Central memory CD8-positive, alpha-beta T cell (primary cell): ENCODE measurements at places on chromosomes 4 and X.

GRCh38 chr4:143232277-143232676 is 47.6 kb downstream of the USP38 start:
- no peak for DNase-seq

DNA sequence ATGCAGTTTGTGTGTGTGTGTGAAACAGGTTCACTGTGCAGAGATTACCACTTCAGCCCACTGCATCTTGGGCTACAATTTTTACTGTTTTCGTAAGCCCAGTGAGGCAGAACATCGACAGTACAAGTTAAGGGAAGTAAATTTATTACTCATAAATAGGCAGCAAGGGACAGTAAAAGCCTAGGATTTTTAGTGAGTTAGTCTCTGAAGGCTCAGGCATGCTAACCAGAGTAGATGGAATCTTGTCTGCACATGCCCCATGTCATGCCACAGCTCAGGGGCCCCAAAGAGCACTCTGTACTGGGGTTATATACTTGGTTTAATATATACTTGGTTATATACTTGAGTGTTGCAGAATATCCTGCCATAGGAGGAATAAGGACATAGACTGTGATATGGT is 825.7 kb downstream of the TECRL start:
- no peak for DNase-seq

DNA sequence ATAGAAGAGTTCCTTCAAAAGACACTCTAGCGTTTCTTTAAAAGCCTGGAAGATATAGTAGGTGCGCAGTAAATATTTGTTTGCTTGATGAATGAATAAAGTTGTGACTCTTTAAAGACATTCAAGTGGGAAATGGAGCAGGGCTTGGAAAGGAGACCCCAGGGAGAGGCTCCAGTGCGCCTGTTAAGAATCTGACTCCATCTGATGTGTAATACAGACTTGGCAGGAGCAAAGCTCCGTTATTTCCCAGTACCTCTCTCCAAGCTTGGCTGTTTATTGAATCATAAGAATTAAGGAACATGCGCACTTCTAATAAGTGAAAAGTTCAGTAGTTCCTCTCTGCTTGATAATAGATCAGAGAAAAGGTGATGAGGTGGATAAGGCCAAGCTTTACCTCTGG is 18.8 kb upstream of the KLHL8 start:
- no peak for DNase-seq

DNA sequence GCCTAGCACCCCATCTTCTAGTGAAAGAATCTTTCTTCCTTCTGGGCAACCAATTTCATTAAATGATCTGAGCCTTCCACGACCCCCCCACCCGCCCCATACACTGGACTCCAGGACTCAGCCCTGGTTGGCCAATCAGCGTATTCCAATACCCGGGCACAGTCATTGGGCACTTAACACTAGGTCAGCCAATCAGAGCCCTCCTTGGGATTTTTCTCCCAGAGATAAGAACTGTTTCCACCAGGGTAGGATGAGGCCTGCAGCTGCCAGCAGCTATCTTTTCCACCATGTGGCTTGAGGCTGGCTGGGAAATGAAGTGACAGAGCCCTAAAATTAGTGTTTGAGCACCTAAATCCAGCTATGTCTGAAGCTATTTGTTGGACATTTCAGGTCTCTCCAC is 418.8 kb downstream of the BCOR start:
- no peak for DNase-seq

- no peak for DNase-seq
These were observed 60.0 kb downstream of the HTRA3 start for GRCh38 chr4:8329560-8329858.

DNA sequence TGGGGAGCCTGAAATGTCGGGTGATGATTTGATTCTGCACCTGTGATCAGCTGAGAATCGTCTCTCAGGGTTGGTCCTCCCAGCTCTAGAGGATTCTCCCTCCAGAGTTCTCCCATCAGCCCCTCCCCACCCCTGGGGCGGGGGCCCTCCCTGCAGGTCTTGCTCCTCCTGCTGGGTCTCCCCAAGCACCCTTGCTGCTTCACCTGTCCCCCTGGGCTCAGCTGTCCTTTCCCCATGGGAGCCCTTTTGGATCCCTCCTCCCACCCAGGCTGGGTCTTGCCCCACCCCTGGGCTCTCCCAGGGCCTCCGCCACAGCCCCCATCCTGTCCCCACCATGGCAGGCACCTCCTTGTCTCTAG is 22.2 kb downstream of the PSAPL1 start:
- DNase-seq, result no peak

GRCh38 chr4:90130076-90130475 is 2.9 kb downstream of the CCSER1 start:
- DNase-seq, result no peak

DNA sequence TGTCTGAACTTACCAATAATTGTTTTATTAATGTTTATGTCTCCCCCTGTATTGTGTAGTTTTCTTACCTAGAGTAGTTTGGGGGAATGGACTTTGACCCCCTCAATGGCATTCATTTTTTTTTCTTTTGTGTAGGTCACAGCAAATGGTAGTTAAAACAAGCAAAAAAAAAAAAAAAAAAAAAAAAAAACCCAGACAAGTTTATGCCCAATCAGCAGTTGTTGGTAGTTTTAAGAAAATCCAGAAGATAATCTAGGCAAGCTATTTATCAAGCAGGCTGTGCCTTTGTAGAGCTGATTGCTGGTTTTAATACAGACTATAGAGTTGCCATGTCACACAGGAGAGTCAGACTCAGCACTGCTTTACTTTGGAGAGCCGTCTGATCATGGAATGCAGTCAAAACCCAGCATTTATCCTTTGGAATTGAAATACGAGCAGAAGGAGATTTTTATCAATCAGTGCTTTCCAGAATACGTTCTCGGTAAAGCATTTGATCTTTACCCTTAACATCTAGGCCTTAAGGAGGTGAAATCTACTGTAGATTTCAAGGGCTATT is 16.6 kb downstream of the DCUN1D4 start:
- DNase-seq, result no peak

DNA sequence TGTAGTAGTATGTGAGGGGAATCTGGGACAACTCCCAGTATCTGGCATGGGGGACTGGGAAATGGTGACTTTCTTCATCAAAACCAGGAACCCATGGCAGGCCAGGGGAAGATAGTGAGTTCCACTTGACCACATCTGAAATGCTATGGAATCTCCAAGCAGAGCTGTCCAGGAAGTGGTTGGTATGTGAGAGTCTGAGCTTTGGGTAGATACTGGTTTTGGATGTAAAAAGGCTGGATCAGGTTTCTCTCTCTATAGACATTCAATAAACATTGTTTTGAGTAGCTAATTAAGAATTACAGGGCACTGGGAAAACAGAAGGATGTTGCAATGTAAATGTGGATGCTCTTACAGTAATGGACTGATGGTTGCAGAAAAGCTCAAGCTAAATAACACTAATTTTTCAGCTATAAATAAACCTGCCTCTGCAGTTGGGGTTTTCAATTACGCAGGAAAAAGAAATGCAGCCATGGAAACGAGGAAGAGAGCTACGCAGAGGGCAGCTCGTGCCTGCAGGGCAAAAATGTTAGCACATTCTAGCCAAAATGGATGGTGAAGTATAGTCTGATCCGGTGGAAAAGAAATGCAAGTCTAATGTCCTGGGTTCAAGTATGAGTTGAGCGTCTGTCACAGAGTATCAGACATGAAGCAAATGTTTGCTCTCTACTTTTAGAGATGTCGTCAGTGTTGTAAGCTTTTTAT is 13.4 kb upstream of the CHRNA9 start:
- DNase-seq, result no peak

DNA sequence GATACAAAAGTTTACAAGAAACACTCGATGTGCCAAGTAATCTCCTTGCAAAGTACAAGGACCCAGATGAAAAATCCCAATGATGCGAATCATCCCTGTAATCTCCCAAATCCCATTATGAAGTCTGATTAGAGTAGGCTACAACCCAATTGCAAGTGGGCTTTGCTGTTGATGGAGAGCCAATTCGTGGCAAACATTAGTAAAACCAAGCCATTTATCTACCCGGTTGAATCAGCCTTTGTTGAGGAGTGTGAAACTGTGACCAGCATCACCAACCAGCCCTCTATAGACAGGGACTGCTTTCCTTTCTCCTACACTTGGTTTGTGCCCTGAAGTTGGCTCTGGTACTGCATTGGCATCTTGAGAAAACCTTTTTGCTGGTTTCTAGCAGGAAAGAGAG is 1.2 kb upstream of the PRPS2 start:
- DNase-seq, result no peak

DNA sequence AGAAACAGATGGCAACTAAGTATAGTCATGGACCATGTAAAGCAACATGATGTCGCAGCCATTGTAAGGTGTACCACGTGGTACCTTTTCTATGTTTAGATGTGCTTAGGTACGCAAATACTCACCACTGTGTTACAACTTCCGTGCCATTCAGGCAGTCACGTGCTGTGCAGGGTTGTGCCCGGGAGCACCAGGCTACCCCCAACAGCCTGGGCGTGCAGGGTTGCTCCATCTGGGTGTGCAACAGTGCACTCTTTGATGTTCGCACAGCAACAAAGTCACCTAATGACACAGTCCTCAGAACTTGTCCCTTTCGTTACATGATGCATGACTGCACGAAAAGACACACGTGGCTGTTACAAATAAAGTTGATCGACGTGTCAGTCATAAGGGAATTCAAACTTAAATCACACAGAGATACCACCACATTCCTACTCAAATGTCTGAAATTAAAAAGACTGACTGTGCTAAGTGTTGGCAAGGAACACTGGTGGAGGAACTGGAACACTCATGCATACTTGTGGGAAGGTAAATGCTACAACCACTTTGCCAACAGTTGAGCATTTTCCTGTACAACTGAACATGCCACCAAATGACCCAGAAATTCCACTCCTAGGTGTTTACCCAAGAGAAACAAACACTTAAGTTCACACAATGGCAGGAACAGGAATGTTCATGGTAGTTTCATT is 24.3 kb downstream of the CPLX1 start:
- DNase-seq, result no peak

- no peak for DNase-seq
These were observed 24.7 kb downstream of the TECRL start for GRCh38 chr4:64384237-64385203.

DNA sequence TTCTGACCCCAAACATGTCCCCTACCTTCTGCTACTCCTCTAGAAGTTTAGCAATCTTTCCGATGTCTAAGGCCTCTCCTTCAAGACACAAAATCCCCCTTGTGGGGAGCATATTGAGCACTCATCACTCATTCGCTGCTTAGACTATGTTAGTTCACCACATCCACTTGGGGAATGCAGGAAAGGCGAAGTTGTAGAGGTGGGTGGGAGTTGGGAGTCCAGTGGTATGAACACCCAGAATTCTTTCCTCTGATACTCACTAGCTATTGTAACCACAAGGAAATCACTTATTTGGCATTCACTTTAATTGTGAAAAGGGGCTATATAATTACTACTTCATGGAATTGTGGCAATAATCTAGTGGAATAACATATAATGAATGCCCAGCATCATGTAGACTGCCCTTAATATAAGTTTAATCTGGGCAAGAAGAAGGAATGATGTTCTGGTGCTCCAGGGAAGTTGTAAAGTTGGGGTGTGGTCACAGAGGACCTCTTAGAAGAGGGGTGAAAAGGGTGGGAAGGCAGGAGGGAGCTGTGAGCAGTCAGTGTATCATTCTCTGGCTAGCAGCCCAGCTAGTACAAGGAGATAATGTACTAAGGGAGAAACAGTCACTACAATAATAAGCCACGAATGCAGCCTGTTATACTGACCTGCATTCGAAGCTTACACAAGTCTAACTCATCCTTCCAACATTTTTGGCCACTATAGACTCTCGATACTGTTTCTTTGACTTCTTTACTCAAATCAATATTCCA is 468.2 kb upstream of the DIPK2B start:
- no peak for DNase-seq

DNA sequence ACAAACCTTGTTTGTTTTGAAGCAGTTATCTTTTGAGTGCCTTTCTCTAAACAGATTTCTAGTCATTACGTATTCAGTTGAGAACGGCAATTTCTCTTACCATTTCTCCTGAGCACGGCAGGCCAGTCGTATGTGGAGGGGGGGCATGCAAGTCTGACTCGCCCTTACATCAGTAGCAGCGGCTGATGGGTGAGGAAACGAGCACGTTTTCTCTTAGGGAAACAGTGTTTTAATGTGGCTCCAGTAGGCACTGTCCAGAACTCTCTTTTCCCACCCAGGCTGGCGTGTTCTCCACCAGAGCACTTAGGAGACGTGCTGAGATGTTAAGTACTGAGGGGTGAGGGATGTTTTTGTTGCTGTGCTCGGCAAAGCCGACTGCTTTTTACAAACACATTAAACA is 240.5 kb downstream of the STIM2 start:
- no peak for DNase-seq

GRCh38 chrX:144916785-144917184 is 330.5 kb upstream of the SPANXN1 start:
- DNase-seq, result no peak

DNA sequence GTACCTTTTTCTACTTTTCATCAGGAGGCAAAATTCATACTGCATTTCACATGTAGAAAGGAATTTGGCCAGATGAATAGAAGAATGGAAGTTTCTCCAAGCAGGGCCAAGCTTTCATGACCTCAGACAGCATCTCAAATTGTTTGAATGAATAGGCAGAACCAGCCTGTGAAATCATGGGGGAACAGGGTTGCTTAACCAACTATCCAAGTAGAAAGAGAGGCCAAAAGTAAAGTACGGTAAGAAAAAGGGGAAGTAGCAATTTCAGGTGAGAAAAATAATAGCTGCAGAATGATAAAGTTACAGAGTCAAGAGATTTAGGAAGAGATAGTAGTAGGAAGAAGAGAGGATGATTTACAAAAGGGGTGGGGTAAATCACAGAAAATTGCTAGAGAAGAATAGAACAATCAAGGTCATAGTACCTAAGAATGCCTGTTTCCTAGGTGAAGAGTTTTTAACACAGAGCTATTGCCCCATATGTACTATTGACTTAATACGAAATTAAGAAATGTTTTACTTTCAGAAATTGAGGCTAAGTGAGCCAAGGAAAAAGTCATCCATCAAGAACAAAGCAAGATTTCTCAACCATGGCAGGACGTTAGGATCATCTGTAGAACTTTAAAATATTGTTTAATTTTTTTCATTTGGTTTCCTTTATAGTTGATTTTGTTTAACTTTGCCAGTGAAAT is 177.1 kb upstream of the TET2 start:
- DNase-seq, result no peak

DNA sequence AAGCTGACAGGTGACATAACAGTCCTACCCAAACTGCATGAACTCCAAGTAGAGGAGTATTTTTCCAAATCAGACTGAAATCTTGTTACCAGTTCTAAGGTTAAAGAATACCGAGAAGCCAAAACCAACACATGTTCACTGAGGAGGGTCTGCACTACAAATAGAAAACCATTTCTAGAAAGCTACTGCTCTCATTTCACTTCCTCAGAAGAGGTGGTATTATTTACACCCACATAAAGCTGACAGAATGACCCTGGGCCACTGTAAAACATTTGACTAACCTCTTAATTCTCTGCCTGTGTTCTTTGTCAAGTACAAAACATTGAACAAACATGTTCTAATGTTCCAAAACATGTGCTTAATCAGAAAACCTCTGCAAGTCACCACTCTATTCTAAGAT is 95.8 kb downstream of the IQCM start:
- no peak for DNase-seq
